Spleen (tissue), 13 donors: ENCODE measurements at places on chromosomes 3 and 15. TPM values are rescaled to one million over a fixed set of nuclear protein-coding genes. Genes with fewer than 3 reads are reported as not detected.

GRCh38 chr3:127454968-127455367, 135.6 kb downstream of the TPRA1 start:
- DNase-seq = peak; percentile 41

CFAP44 gene
- 9.3 TPM for total RNA-seq

DNA sequence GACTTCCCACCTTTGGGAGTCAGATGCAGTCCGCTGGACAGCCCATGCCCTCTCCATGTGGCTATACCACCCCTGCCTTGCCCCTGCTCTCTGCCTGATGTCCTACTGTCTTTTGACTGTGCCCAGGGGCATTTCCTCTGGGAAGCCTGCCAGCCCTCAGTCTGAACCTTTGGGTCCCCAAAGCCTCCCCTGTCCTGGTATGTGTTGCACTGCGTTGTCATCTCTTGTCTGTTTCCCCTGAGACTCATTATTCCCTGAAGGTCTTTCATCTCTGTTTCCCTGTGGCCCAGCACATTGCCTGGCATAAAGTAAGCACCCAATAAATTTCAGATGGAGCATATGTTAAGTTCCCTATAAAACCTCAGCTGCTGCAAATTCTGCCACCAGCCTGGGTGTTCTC, 236.6 kb upstream of the CTDSPL start:
- no peak for DNase-seq

DNA sequence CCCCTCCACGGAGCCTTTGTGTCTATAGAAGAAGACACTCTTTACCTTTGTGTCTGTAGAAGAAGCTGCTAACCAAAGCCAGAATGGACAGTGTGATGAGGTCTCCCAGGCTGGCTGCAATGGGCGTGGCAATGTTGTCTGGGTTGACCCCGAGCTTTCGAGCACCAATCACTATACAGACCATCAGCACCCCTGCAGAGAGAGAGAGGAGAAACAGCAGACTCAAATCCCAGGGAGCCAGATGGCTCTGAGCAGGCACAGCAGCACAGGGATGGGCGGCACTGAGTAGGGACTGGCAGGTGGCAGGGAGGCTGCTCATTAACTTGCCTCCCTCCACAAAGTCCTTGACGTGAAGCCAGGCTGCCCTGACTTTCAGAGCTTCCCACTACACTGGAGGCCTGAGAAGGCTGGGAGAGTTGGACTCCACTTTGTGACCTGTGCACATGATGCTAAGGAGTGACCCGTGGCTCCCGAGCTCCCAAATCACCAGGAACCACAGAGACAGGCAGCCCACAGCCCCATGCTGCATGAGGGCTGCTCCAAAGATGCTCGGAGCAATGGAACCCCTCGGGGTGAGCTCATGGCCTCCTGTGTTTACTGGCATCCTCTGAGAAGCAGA, 53.9 kb downstream of the ROPN1B start:
- DNase-seq = no peak
